ENCODE measurements at places on chromosomes 2 and 18.

DNA sequence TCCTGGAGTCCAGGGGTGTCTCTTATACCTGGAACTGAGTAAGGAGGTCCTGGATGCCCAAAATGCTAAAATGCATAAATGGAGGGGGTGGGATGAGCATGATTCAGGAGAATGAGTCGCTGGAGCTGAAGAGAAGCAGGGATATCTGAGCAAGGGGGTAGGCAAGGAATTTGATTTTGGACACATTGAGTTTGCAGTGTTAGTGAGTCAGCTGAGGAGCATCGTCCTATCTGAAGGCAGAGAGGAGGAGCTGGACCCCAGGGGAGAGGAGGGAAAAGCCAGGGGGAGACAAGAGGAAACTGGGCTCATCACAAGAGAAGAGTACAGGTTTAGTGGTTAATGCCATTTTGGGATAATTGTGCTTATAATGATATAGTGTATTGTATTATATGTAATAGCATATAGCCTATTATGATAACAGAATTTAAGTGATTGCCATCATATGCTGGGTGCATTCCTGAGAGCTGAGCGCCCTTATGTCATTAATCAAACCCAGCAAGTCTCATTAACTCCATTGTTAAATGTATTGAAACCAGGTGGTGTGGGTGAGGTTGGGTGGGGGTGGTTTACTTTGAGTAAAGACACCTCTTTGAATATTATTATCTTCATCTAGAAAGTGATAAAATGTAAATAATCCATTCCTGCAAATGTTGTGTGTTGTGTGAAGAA lies 12.4 kb downstream of the EHD3 start:
- DNase-seq: no peak

DNA sequence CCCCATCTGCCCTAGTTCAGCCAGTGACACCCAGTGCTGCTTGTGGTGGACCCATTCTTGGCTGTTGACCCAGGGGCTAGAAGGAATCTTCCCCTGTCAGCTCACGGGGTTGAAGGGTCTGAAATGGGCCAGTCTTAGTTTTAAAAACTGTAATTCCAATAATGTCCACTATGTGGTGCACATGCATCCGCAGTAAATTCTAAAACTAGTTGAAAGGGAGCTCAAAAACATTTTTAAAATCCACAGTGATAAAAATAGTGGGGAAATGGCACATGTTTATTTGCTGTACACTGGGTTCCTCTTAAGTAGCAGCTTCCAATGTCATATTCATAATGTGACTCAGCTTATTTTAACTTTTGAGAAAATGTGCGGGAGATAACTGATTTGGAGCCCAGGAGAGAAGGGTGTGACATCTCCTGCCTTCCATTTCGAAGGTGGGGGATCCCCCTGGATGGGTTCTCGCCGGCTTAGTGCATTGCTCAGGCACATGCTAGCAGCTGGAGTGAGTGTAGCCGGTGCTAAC lies 32.8 kb downstream of the GRHL1 start:
- DNase-seq: peak; percentile 35

GRCh38 chr2:239854596-239854995 lies 170.5 kb downstream of the NDUFA10 start:
- no peak for DNase-seq

DNA sequence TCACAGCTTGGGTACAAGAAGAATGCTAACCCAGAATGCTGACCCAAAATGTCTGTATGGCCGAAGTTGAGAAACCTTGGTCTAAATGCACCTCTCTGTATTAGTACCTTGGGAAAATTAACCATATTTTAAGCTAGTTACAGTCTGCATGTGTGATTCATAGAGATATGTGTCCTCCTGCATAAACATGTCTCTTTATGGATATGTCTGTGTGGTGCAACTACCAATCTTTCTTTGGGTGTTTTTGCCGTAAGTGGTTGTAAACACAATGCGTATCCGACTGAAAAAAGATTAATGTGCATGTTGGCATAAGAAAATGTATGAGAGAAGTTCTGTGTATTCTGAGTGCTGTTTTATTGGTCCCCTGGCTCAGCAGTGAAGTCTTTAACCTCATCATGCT lies 54.2 kb upstream of the GAREM2 start:
- DNase-seq: no peak

DNA sequence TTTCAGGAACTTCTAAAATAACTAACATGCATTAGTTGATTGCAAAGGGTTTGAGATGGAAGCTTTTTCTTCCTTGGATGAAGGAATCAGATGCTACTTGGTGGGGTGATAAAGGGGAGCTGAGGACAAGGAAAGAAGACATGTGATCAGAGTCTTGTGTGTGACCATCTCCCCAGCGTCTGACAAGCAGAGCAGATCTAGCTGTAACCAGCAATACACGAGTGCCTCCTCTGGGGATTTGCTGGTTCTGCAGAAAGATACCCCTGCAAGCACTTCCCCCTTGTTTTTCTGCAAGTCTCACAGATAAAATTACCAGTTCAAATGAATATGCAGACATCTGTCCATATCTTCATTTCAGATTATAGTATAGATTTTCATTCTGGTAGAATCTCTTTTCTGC lies 2.7 kb downstream of the CDH7 start:
- DNase-seq: peak; percentile 77

- DNase-seq: peak; percentile 51
Measured at GRCh38 chr18:58484989-58485981, 143.6 kb downstream of the ALPK2 start.

GRCh38 chr18:9823805-9824473 lies 61.8 kb upstream of the TXNDC2 start:
- DNase-seq: no peak

- DNase-seq: no peak
Measured at GRCh38 chr2:161166538-161167409, 6.5 kb downstream of the TANK start.

DNA sequence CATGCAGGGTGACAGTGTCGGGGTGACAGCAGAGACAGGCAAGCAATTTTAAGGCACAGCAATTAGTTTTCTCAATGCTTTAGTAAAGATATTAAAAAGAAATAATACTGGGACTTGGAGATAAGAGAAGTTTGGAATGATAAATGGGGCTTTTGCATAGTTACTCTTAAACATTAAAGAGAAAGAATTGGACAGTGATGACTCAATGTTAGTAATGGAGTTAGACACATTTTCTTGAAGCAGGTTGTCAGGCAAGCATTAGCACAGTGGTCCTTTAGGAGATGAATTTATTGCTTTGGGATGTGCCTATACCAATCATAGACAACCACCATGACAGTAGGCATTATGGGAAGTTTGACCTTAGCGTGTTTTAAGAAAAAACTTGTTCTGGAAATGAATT lies 228.3 kb upstream of the RAB12 start:
- DNase-seq: no peak

- peak; percentile 42 for DNase-seq
Measured at GRCh38 chr2:43349904-43350303, 123.5 kb upstream of the ZFP36L2 start.

DNA sequence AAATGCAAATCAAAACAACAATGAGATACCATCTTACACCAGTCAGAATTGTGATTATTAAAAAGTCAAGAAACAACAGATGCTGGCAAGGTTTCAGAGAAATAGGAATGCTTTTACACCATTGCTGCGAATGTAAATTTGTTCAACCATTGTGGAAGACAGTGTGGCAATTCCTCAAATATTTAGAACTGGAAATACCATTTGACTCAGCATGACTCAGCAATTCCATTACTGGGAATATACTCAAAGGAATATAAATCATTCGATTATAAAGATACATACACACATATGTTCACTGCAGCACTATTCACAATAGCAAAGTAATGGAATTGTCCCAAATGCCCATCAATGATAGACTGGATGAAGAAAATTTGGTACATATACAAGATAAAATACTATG lies 516.7 kb downstream of the ERBB4 start:
- DNase-seq: no peak

GRCh38 chr2:161335626-161336025 lies 27.4 kb downstream of the PSMD14 start:
- no peak for DNase-seq

DNA sequence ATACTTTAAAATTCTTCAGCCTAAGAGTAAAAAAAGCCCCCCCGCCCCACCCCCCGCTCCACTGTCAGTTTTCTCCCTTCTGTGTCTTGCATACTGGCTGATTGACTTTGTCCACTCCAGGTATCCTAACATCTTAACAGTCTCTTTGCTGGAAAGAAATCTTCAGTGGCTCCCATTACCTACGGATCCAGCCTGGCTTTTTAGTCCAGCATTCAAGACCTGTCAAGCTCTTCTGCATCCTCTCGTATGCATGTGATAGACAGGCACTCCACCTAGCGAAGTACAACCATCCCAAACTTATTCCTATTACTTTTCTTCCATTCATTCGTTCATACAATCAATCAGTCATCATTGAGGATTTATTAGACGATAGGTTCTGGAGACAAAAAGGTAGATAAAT lies 288.1 kb downstream of the MYCN start:
- DNase-seq: no peak

- no peak for DNase-seq
Measured at GRCh38 chr2:102473020-102473419, at the start of gene SLC9A4. Gene SLC9A4, plus strand, starts transcription at chr2:102473226. Its CDS starts 534 bp downstream, at chr2:102473760.

DNA sequence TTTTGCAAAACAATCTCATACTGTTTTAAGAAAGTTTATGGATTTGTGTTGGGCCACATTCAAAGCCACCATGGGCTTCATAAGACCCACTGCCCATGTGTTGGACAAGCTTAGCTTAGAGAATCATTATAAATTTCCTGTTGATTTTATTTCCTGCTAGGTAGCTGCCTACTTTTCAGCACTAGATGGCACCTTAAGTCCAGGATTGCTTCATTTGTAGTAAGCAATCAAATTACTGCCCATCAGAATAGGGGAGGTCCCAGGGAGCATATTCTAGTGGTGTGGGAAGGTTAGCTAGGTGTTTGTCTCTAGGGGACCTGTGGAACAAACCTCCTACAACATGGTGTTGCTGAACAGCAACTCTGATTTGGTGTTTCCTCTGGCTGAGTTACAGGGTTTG lies 11.0 kb upstream of the DCDC2C start:
- peak; percentile 21 for DNase-seq

- DNase-seq: no peak
Measured at GRCh38 chr2:16057661-16058060, 117.3 kb downstream of the MYCN start.

- DNase-seq: peak; percentile 77
Measured at GRCh38 chr2:40451918-40452605, at the start of gene SLC8A1. Gene SLC8A1, minus strand, starts transcription at chr2:40452090.

GRCh38 chr2:156333951-156334495 lies 1.5 kb upstream of the NR4A2 start:
- DNase-seq: peak; percentile 93

All from NCI-H2227 treated with DMSO at 0.1 percent for 48 hours (cell line).